ENCODE measurements at places on chromosomes 13 and 19.

- DNase-seq = no peak
Observed at GRCh38 chr13:32060401-32060878, 28.9 kb downstream of the FRY start.

GRCh38 chr19:55113570-55114039 is 3.8 kb downstream of the PPP1R12C start:
- no peak for DNase-seq

DNA sequence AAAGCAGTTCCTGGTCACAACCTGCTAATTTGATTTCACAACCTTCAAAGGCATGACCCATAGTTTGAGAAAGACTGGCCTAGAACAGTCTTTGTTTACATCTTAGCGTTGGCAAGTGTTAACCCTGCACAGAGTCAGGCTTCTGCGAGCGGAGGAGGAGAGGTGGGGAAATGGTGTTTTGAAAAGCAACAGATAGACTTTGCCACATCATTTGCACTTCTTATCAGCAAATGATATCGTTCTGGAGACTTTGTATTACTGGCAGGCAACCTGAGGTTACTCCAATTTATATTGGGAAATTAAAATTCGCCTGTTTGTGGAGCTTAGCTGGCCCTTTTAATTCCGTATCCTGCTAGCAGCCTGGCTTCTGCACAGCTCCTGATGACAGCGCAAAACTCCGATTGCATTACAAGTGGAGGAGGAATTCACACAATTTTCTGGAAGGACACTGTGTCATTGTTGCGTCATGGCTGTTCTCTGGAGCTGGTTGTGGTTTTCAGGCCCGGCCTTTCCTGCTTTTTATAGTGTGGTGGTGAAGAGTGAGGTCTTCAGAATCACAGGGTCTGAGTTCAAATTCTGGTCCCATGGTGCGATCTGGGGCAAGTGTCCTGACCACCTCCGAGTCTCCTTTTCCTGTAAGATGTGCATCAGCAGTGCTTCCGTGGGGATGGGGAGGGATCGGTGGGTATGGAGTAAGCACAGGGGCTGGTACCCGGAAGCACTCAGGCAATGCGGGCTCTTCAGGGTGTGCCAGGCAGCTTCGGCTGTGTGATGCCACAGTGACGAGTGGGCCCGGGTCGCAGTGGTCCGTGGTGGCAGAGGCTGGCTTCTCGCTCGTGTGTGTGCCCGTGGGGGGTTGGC is 49.1 kb upstream of the EHD2 start:
- DNase-seq = peak; percentile 90

DNA sequence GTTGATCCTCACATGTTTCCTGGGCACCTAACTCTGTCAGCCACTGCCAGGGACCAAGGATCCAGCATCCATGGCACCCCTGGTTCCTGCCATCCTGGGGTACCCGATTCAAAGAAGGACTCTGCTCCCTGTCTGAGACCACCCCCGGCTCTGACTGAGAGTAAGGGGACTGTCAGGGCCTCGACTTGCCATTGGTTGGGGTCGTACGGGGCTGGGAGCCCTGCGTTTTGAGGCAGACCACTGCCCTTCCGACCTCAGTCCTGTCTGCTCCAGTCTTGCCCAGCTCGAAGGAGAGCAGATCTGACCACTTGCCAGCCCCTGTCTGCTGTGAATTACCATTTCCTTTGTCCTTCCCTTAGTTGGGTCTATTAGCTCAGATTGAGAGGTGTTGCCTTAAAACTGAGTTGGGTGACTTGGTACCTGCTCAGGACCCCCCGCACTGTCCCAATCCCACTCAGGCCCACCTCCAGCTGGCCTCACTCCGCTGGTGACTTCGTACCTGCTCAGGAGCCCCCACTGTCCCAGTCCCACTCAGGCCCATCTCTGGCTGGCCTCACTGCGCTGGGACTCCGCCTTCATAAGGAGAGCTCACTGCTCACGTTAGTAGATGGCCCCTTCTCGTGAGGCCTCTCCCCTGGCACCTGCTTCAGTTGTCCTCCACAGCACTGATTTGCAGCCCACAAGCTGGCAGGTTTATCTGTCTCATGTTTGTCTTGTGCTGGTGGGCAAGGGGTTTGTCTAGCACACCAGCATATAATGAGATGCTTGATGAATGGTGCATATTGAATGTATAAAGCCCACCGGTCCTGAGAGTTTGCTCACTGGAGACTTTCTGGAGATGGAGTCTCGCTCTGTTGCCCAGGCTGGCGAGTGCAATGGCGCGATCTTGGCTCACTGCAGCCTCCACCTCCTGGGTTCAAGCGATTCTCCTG is 3.9 kb downstream of the RPL28 start:
- DNase-seq = no peak

DNA sequence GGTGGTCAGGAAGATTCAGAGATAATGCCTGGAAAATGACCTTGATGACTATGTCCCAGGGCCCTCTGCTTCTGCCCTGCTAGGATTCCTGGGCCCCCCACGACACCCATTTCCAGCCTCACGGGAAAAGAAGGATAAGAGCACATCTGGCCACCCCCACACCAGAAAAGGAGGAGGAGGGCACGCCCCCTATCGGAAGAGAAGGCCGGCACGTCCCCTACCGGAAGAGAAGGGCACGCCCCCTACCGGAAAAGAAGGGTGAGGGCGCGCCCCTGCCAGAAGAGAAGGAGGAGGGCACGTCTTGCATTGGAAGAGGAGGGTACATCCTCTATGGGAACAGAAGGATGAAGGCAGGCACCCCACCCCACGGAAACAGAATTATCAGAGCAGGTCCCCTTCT is 84.3 kb downstream of the IER2 start:
- peak; percentile 17 for DNase-seq

DNA sequence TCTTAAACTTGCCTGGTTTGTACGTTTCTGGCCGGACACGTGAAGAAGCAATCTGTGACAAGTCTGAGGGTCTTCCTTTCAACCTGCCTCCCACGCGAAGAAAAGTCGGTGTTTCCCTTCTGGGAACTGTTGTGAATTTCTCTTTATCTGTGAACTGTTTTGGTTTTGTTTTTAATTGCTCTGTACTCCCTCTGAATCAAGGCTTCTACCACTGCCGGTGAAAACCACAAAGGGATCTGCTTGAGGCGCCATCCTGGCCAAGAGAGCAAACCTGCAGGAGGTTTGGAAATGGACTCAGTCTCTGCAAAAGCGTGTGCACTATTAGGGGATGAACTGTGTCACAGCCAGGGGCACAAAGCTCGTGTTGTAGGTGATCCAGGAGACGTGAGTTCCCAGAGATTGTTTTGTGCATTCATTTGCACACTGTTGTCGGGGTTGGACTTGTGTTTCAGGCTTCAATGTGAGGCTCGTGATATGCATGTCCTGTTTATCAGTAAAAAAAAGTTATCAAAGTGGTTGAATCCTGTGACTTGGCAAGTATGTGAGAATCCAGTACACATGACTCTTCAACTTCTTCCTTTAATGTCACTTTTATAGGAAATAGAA is 9.7 kb downstream of the SIGLEC8 start:
- DNase-seq = no peak

DNA sequence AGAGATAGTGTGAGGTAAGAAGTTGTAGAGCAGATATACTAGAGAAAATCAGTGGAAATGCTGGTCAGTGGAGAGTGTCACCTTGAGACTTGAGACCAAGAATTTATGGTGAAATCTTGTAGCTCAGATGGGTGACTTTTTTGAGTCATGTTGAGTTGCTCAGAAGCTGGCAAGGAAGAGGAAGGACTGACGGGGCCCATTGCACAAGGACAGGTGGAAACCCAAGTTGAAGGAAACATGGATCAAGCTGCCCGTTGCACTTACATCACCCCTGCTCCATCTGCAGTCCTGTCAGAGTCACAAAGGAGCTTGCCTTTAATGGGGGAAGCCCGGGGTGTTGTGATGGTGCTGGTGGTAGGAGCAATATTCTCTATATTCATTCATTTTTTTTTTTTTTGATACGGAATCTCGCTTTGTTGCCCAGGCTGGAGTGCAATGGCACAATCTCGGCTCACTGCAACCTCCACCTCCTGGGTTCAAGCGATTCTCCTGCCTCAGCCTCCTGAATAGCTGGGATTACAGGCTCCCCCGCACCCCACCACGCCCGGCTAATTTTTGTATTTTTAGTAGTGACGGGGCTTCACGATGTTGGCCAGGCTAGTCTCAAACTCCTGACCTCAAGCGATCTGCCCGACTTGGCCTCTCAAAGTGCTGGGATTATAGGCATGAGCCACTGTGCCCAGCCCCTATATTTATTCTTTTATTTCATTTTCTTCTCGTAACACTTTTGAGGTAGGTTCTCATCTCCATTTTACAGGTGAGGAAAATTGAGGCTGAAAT is 27.4 kb downstream of the UBAC2 start:
- peak; percentile 94 for DNase-seq

DNA sequence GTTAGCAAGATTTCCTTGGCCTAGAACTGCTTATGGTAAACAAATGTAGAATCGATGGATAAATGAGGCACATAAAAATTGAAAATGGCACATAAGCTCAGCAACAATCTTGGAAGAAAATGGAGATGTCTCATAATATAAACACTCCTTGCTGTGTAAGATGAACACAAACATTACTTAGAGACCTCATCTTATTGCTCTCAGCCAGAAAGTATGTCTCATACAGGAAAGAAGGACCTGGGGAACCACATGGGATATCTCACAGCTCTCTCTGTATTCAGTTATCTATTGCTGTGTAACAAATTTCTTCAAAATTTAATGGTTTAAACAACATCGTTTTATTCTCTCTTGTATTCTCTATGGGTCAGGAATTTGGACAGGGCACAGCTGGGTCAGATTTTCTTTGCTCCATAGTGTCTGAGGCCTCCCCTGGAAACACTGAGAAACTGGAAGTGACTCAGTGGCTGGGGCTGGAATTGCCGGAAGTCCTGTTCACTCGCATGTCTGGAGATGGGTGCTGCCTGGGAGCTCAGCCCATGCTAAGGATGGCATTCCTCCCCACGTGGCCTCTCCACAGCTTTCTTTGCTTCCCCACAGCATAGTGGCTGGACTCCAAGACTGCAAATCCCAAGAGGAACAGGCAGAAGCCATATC is 105.1 kb downstream of the NUFIP1 start:
- DNase-seq = no peak

DNA sequence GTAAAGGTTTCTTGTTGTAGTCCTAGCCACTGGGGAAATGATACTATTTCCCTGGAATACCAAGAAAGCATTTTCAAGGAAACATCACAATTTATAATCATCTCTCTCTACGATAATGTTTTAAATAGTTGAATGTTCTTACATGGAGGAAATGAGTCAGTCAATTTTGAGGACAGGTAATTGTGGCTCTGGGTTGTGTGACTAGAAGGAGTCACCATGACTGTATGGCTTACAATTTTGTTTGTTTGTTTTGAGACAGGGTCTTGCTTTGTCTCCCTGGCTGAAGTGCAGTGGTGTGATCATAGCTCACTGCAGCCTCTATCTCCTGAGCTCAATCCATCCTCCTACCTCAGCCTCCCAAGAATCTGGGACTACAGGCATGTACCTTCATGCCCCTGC is 47.4 kb downstream of the COG3 start:
- no peak for DNase-seq

- DNase-seq = no peak
Observed at GRCh38 chr13:73433890-73434289, 375.1 kb downstream of the KLF5 start.

Data from MV-4-11 (cell line).